ENCODE measurements at places on chromosomes 12 and 14. TPM values are rescaled to one million over a fixed set of nuclear protein-coding genes. Genes with fewer than 3 reads are reported as not detected.

Gene NR4A1
- 141 TPM for total RNA-seq

Gene WIF1
- 20.7 TPM for total RNA-seq

Gene IGFBP6
- total RNA-seq: 77.2 TPM

Gene ACTN1
- 166 TPM for total RNA-seq

Gene KLRC2
- total RNA-seq: not detected

Gene ZNF605
- total RNA-seq: 31.3 TPM

Gene GDF3
- total RNA-seq: not detected

Gene MEG3
- not detected for total RNA-seq

- H3K27ac ChIP-seq: no peak overlapping the region
- H3K4me1 ChIP-seq: no peaks in the 10 kb centered on the region
- no peaks in the 10 kb centered on the region for H3K36me3 ChIP-seq
- no peak overlapping the region for H3K4me3 ChIP-seq
These were observed 185.8 kb downstream of the CAPZA3 start for GRCh38 chr12:18923721-18924120.

GRCh38 chr14:92582706-92583452 is 69.3 kb downstream of the RIN3 start:
- no peak for DNase-seq
- peaks cover 16% of the 10 kb centered on the region for H3K4me1 ChIP-seq
- no peak overlapping the region for H3K4me3 ChIP-seq
- no peaks in the 10 kb centered on the region for H3K27me3 ChIP-seq

DNA sequence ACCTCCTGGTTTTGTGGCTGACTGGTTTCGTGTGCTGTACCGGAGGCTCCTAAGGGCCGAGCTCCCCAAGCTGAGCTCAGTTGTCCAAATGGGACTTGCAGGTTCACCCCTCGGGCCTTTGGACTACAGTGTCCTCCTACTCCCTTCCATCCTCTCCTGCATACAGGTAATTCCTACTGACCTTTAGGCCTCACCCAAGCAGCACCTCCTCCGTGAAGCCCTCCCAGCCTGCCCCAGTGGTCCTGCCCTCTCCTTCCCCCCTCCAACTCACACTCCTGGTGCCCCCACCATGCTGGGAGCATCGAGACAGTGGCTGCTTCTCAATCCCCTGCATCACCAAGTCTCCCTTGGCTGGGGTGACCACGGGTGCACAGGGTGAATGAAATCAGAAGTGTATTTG is 27.1 kb upstream of the YY1 start:
- DNase-seq: no peak
- no peak overlapping the region for H3K4me3 ChIP-seq
- no peaks in the 10 kb centered on the region for H3K27me3 ChIP-seq
- no peak overlapping the region for H3K27ac ChIP-seq
- H3K36me3 ChIP-seq: peaks cover 9% of the 10 kb centered on the region

- no peaks in the 10 kb centered on the region for H3K36me3 ChIP-seq
- H3K27ac ChIP-seq: no peak overlapping the region
- no peaks in the 10 kb centered on the region for H3K27me3 ChIP-seq
- peaks cover 19% of the 10 kb centered on the region for H3K4me1 ChIP-seq
- no peak for DNase-seq
- no peak overlapping the region for H3K4me3 ChIP-seq
These were observed 108.5 kb upstream of the MAX start for GRCh38 chr14:65210822-65211182.

DNA sequence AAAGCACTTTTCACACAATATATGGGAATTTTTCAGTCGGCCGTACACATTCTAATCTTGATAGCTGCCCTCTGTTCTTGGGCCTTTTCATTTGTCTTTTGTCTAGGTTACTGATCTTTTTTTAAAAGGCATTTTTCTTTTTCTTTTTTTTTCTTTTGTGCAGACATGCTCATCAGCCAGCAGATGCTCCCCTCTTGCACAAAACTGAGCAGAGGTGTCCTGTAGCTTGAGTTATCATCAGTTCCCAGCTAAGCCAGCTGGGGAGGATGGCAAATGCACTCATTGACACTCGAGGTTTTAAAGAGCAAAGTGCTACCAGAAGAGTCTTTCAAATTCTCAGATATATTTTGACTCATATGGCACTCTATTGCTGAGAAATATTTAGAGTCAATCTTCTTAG is 913.9 kb upstream of the SEL1L start:
- no peak overlapping the region for H3K4me3 ChIP-seq
- DNase-seq: no peak
- peaks cover 2% of the 10 kb centered on the region for H3K27me3 ChIP-seq
- H3K4me1 ChIP-seq: peaks cover 22% of the 10 kb centered on the region

- H3K36me3 ChIP-seq: peaks cover 3% of the 10 kb centered on the region
- no peaks in the 10 kb centered on the region for H3K27me3 ChIP-seq
- H3K4me1 ChIP-seq: no peaks in the 10 kb centered on the region
- no peak for DNase-seq
- H3K27ac ChIP-seq: no peak overlapping the region
- H3K4me3 ChIP-seq: no peak overlapping the region
These were observed 296.3 kb upstream of the ATXN7L3B start for GRCh38 chr12:74241341-74241740.

GRCh38 chr12:19826980-19827550 is 387.8 kb downstream of the AEBP2 start:
- H3K36me3 ChIP-seq: no peaks in the 10 kb centered on the region
- H3K4me3 ChIP-seq: no peak overlapping the region
- no peaks in the 10 kb centered on the region for H3K27me3 ChIP-seq
- H3K4me1 ChIP-seq: peaks cover 14% of the 10 kb centered on the region
- no peak for DNase-seq

DNA sequence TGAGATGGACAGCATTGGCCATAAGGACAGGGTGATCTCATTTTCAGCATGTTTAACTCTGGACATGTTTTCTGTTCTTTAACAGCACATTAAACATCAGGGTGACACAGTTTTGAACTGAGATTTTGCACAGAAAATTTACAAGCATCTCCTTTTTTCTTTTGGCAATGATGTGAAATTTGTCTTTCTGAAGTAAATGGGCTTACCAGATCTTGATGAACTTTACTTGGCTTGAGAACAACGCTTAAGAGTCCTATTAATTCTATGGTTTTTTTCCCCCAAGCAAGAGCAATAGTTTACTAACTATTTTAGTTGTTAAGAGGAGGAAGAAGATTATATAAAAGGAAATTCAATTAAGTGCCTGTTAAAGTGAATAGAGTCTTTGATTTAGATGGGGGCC is 491.0 kb downstream of the SNAPC1 start:
- no peaks in the 10 kb centered on the region for H3K36me3 ChIP-seq
- no peak overlapping the region for H3K4me3 ChIP-seq
- DNase-seq: no peak
- no peak overlapping the region for H3K27ac ChIP-seq
- H3K4me1 ChIP-seq: peaks cover 16% of the 10 kb centered on the region
- peaks cover 15% of the 10 kb centered on the region for H3K27me3 ChIP-seq

DNA sequence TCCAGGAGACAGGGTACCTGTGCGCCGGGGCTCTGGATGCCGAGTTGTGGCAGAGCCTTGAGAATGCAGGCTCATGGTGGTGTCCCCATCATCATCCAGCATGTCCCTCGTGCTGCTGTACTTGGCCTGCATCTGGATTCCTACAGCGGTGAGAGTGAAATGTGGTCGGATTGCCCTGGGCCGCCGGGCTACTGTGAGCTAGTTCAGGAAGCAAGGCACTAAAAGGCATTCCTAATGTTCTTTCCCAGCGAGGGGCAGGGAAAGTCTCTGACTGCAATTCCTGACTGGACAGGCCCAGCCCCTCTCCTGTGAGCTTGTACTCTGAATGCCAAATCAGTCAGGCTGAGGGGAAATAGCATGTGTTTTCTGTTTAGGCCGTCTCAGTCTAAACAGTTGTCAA is at the start of gene CLEC1A:
Gene CLEC1A, minus strand, starts transcription at position 195 of the 400 bp plus-strand sequence. Its CDS starts 63 bp downstream, at position 132.
- no peak within 1 kb of the TSS for H3K4me3 ChIP-seq
- peaks cover 37% of the 10 kb centered on the region for H3K4me1 ChIP-seq
- H3K27ac ChIP-seq: peak within 1 kb of the TSS; percentile 71
- peaks cover 5% of the 10 kb centered on the region for H3K36me3 ChIP-seq
- H3K27me3 ChIP-seq: no peaks in the 10 kb centered on the region

- peaks cover 2% of the 10 kb centered on the region for H3K4me1 ChIP-seq
- DNase-seq: no peak
- peaks cover 35% of the 10 kb centered on the region for H3K27me3 ChIP-seq
- H3K27ac ChIP-seq: no peak overlapping the region
- H3K4me3 ChIP-seq: no peak overlapping the region
These were observed 5.7 kb downstream of the TMEM121 start for GRCh38 chr14:105531894-105532623.

GRCh38 chr14:104424406-104425072 is 155.0 kb upstream of the C14orf180 start:
- no peaks in the 10 kb centered on the region for H3K36me3 ChIP-seq
- H3K27me3 ChIP-seq: peaks cover 11% of the 10 kb centered on the region
- H3K4me1 ChIP-seq: peaks cover 22% of the 10 kb centered on the region
- DNase-seq: no peak
- no peak overlapping the region for H3K4me3 ChIP-seq
- no peak overlapping the region for H3K27ac ChIP-seq

DNA sequence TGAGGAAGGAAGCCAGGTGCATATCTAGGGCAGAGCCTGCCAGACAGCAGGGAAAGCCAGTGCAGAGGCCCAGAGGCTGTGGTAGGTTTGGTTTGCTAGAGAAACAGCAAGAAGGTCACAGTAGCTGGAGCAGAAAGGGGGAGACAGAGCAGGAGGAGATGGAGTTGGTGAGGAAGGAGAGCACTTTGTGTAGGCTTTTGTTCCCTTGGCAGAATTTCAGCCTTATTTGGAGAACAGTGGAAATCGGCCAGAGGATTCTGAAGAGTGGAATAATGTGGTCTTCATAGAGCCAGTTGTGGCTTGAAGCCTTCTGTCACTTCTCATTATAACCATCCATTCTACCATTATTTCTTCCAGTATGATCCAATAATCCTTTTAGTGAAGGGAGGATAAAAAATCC is 212.9 kb upstream of the FAR2 start:
- DNase-seq: no peak
- H3K27me3 ChIP-seq: no peaks in the 10 kb centered on the region
- H3K36me3 ChIP-seq: no peaks in the 10 kb centered on the region
- H3K4me3 ChIP-seq: no peak overlapping the region
- peaks cover 19% of the 10 kb centered on the region for H3K4me1 ChIP-seq
- H3K27ac ChIP-seq: no peak overlapping the region

- H3K27me3 ChIP-seq: peaks cover 92% of the 10 kb centered on the region
- peak; percentile 43 for DNase-seq
- peaks cover 20% of the 10 kb centered on the region for H3K4me1 ChIP-seq
- no peaks in the 10 kb centered on the region for H3K36me3 ChIP-seq
- peak within 1 kb of the TSS; percentile 79 for H3K4me3 ChIP-seq
These were observed at the start of gene GRIN2B for GRCh38 chr12:13981296-13981962. Gene GRIN2B (minus strand): TSS chr12:13981602. CDS start chr12:13866208, 115,394 bp downstream.

- peak overlapping the region; percentile 35 for H3K27ac ChIP-seq
- H3K4me3 ChIP-seq: no peak overlapping the region
- H3K36me3 ChIP-seq: peaks cover 49% of the 10 kb centered on the region
- no peaks in the 10 kb centered on the region for H3K27me3 ChIP-seq
- DNase-seq: no peak
- peaks cover 8% of the 10 kb centered on the region for H3K4me1 ChIP-seq
These were observed 55.6 kb downstream of the FNTB start for GRCh38 chr14:65042296-65042695.

- H3K27ac ChIP-seq: peak overlapping the region; percentile 31
- no peak for DNase-seq
- H3K4me3 ChIP-seq: no peak overlapping the region
- peaks cover 6% of the 10 kb centered on the region for H3K27me3 ChIP-seq
- H3K36me3 ChIP-seq: peaks cover 3% of the 10 kb centered on the region
These were observed 208.8 kb downstream of the EPS8 start for GRCh38 chr12:15580431-15580830.

DNA sequence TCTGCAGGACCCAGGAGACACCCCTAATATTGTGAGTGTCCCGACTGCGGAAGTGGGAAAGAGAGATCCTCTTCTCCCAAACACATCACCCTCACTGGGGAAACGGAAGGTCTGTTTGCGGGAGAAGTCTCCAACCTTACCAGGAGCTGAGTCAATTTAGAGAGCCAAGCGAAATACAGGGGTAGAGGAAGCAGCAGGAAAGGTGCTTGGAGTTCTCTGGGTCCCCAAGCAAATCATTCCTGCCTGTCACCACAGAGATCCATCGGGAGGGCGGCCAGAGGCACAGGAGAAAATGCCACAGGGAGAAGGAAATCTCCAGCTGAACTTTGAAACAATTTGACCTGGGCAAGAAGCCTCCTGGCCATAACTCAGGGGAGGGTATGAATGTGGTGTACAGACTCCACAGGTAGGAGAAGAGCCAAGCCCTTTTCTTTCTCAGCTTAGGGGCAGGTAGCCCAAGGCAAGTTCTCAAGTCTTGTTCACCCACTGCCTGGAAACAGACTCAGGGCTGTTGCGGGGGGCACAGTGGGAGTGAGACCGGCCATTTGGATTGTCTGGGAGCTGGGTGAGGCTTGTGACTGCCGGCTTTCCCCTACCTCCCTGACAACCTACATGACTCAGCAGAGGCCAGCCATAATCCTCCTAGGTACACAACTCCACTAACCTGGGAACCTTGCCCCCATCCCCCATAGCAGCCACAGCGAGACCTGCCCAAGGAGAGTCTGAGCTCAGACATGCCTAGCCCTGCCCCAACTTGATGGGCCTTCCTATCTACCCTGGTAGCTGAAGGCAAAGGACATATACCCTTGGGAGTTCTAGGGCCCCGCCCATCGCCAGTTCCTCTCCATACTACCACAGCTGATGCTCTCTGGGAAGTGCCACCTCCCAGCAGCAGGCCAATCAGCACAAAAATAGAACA is 211.9 kb upstream of the ARHGAP5 start:
- no peak overlapping the region for H3K4me3 ChIP-seq
- no peak for DNase-seq
- no peaks in the 10 kb centered on the region for H3K4me1 ChIP-seq
- H3K27me3 ChIP-seq: no peaks in the 10 kb centered on the region
- H3K27ac ChIP-seq: no peak overlapping the region
- H3K36me3 ChIP-seq: peaks cover 25% of the 10 kb centered on the region
